Activated CD4-positive, alpha-beta memory T cell treated with anti-CD3 and anti-CD28 coated beads for 36 hours (primary cell): ENCODE measurements at places on chromosomes 6 and 20. TPM values are rescaled to one million over a fixed set of nuclear protein-coding genes. Genes with fewer than 3 reads are reported as not detected.
A peak's percentile ranks its signal among the peaks of the same experiment; 100 is the strongest.

IYD gene
- not detected for total RNA-seq

CLIC5 gene
- 8.0 TPM for total RNA-seq

GRCh38 chr6:146090474-146090873, 61.6 kb downstream of the GRM1 start:
- H3K4me1 ChIP-seq = no peaks in the 10 kb centered on the region
- H3K27ac ChIP-seq = no peak overlapping the region
- no peaks in the 10 kb centered on the region for H3K27me3 ChIP-seq
- no peak for DNase-seq
- H3K4me3 ChIP-seq = no peak overlapping the region
- no peaks in the 10 kb centered on the region for H3K36me3 ChIP-seq

GRCh38 chr6:101640131-101640530, 246.6 kb downstream of the GRIK2 start:
- no peak overlapping the region for H3K4me3 ChIP-seq
- H3K27ac ChIP-seq = no peak overlapping the region
- no peak for DNase-seq
- no peaks in the 10 kb centered on the region for H3K36me3 ChIP-seq

DNA sequence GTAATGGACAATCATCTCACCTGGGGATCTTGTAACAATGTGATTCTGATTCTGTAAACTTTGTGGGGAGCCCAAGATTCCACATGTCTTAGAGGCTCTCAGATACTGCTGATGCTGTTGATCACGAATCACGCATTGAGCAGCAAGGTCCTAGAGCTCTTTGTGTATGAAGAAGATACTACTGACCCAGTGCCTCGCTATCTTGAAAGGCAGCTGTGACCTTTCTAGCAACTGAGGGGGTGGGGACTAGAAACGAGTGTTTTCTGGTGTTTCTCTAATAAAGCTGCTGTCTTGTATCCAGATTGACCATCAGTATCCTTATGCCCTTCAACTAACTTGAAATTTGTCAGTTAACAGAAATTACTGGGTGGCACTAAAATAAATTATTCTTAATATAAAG, 142.9 kb downstream of the MTHFD1L start:
- H3K27ac ChIP-seq = no peak overlapping the region
- H3K36me3 ChIP-seq = peaks cover 16% of the 10 kb centered on the region
- no peak overlapping the region for H3K4me3 ChIP-seq
- H3K4me1 ChIP-seq = peaks cover 12% of the 10 kb centered on the region

DNA sequence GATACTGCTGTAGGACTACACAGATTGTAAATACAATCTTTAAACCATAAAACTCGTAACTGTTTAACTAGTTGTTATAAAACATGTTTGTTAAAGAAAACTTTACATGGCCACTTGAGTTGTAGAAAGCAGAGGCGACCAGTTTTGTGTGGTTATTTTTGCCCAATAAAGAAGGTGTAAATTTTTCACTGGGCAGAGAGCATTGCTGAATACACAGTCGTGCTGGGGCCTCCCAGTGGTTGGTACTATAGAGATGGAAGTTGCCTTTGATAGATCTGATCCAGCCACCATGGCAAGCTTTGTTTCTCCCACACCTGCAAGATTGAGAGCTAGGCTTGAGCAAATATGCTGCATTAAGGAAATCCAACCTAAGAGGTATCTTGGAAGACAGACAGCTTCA, 34.0 kb upstream of the YWHAB start:
- H3K4me3 ChIP-seq = no peak overlapping the region
- H3K4me1 ChIP-seq = no peaks in the 10 kb centered on the region
- DNase-seq = no peak
- peaks cover 2% of the 10 kb centered on the region for H3K27me3 ChIP-seq
- no peak overlapping the region for H3K27ac ChIP-seq
- H3K36me3 ChIP-seq = no peaks in the 10 kb centered on the region

TCF15 gene
- not detected for total RNA-seq

DNA sequence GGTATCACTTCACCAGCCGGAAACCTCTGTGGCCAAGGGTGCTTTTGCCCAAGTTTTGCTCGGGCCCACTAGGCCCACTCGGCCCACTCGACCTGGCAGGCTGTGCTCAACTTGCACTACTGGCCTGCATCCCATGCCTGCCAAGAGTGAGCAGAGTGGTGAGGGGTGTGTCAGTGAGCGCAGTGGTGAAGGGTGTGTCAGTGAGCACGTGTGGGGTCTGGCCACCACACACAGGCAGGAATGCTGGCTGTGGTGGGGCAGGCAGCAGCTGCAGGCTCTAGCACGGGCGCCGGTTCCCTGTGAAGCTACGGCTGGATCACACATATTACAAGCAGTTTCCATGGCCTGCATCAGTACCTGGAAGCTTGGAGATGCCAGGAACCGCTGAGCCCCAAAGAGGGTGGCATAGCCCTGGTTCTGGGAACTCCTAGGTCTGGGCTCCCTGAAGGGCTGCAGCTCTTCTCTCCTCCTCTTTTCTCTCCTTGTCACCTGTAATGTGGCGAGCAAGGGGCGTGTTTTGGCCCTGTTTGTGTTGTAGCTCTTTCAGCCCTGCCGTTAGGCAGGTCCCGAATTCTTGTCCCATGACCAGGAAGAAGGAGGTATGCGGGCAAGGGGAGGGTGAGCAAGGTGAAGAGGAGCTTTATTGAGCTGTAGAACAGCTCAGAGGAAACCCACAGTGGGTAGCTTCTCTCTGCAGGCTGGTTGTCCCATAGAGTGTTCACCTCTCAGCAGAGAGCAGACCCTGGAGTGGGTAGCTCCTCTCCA, 51.0 kb upstream of the CLDN20 start:
- peaks cover 1% of the 10 kb centered on the region for H3K27me3 ChIP-seq
- H3K27ac ChIP-seq = no peak overlapping the region
- no peak overlapping the region for H3K4me3 ChIP-seq
- DNase-seq = no peak

FGD2 gene
- 0.52 TPM for total RNA-seq

- no peak overlapping the region for H3K27ac ChIP-seq
- peaks cover 20% of the 10 kb centered on the region for H3K36me3 ChIP-seq
- no peak for DNase-seq
- H3K4me1 ChIP-seq = no peaks in the 10 kb centered on the region
- no peak overlapping the region for H3K4me3 ChIP-seq
- no peaks in the 10 kb centered on the region for H3K27me3 ChIP-seq
Measured at GRCh38 chr6:1749041-1749440, 139.3 kb downstream of the FOXC1 start.

DNA sequence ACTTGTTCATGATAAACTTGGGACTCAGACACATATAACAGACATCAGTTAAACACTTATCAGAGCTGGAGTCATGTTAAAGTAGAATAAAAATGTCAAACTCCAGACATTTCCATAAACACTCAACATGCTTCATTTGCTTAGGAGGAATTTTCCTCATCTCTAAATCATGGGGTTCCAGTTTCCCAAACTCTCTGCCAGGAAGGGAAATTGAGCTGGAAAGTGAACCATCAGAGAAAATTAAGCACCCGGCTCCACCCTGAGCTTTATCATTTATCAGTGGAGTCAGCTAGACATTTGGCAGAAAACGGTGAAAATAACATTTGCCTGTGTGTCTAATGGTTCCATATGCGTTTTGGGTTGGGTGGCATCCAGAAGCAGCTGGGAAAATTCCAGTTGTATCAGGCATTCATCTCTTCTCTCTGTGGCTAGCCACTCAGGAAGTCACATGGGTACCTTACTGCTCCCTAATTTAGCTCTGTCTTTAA, 25.3 kb upstream of the ZNFX1 start:
- H3K27me3 ChIP-seq = no peaks in the 10 kb centered on the region
- no peak for DNase-seq
- H3K36me3 ChIP-seq = peaks cover 2% of the 10 kb centered on the region
- peaks cover 17% of the 10 kb centered on the region for H3K4me1 ChIP-seq
- H3K27ac ChIP-seq = no peak overlapping the region
- no peak overlapping the region for H3K4me3 ChIP-seq

GRCh38 chr6:31734247-31734820, 2.0 kb downstream of the CLIC1 start:
- DNase-seq = no peak
- peak overlapping the region; percentile 98 for H3K4me3 ChIP-seq
- H3K36me3 ChIP-seq = peaks cover 49% of the 10 kb centered on the region
- peak overlapping the region; percentile 88 for H3K27ac ChIP-seq
- H3K4me1 ChIP-seq = peaks cover 64% of the 10 kb centered on the region
- no peaks in the 10 kb centered on the region for H3K27me3 ChIP-seq

DDX39B gene
- 538 TPM for total RNA-seq

GGTLC1 gene
- total RNA-seq = not detected

- peaks cover 2% of the 10 kb centered on the region for H3K27me3 ChIP-seq
- peaks cover 9% of the 10 kb centered on the region for H3K4me1 ChIP-seq
- no peak overlapping the region for H3K4me3 ChIP-seq
- no peak for DNase-seq
- no peaks in the 10 kb centered on the region for H3K36me3 ChIP-seq
- no peak overlapping the region for H3K27ac ChIP-seq
Measured at GRCh38 chr6:154297721-154298120, 58.9 kb downstream of the IPCEF1 start.

- H3K4me1 ChIP-seq = no peaks in the 10 kb centered on the region
- H3K27me3 ChIP-seq = peaks cover 5% of the 10 kb centered on the region
- H3K27ac ChIP-seq = no peak overlapping the region
- H3K4me3 ChIP-seq = no peak overlapping the region
- DNase-seq = no peak
Measured at GRCh38 chr20:37945091-37945547, 42.2 kb downstream of the VSTM2L start.

GRCh38 chr6:37491171-37491829, 8.4 kb downstream of the CCDC167 start:
- H3K36me3 ChIP-seq = peaks cover 12% of the 10 kb centered on the region
- no peaks in the 10 kb centered on the region for H3K27me3 ChIP-seq
- H3K4me3 ChIP-seq = no peak overlapping the region
- H3K27ac ChIP-seq = peak overlapping the region; percentile 76

DNA sequence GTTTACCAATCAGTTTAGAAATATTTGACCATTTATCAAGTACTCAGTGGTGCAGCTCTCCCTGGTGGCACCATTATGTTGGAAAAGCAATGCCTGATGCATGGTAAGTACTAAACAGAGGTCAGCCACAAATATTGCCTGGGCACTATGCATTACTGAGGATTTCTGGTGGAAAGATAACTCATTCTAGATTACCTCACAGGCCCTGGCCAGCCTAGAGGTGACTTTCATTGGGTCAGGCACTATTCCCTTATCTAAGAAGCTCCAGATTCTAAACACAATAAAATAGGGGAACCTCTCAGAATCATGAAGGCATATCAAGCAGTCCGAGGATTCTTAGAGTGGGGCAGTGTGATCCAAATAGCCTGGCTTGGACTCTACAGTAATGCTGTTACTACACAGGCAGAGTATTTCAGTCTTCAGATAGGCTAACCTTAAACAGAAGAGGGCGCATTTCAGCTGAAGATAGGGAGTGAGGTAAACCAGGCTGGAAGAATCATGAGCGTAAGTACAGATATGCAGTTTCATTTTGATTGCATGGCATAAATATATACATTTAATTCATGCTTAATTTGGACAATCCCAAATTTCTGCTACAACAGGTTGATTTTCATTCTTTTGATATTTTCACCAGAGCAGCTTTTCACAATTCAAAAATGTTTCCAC, 12.1 kb downstream of the LGSN start:
- no peak overlapping the region for H3K27ac ChIP-seq
- no peak for DNase-seq
- H3K4me3 ChIP-seq = no peak overlapping the region
- H3K36me3 ChIP-seq = no peaks in the 10 kb centered on the region
- H3K27me3 ChIP-seq = no peaks in the 10 kb centered on the region

- H3K4me1 ChIP-seq = peaks cover 38% of the 10 kb centered on the region
- peak overlapping the region; percentile 85 for H3K27ac ChIP-seq
- no peaks in the 10 kb centered on the region for H3K36me3 ChIP-seq
Measured at GRCh38 chr6:14277405-14277930, 159.9 kb downstream of the CD83 start.

GRCh38 chr20:41861772-41862422, 243.7 kb upstream of the CHD6 start:
- no peak for DNase-seq
- H3K27ac ChIP-seq = no peak overlapping the region
- no peak overlapping the region for H3K4me3 ChIP-seq
- peaks cover 6% of the 10 kb centered on the region for H3K27me3 ChIP-seq

- H3K27ac ChIP-seq = no peak overlapping the region
- peaks cover 1% of the 10 kb centered on the region for H3K36me3 ChIP-seq
- peaks cover 14% of the 10 kb centered on the region for H3K4me1 ChIP-seq
- peaks cover 6% of the 10 kb centered on the region for H3K27me3 ChIP-seq
Measured at GRCh38 chr6:37702314-37702713, 4.6 kb upstream of the MDGA1 start.

DNA sequence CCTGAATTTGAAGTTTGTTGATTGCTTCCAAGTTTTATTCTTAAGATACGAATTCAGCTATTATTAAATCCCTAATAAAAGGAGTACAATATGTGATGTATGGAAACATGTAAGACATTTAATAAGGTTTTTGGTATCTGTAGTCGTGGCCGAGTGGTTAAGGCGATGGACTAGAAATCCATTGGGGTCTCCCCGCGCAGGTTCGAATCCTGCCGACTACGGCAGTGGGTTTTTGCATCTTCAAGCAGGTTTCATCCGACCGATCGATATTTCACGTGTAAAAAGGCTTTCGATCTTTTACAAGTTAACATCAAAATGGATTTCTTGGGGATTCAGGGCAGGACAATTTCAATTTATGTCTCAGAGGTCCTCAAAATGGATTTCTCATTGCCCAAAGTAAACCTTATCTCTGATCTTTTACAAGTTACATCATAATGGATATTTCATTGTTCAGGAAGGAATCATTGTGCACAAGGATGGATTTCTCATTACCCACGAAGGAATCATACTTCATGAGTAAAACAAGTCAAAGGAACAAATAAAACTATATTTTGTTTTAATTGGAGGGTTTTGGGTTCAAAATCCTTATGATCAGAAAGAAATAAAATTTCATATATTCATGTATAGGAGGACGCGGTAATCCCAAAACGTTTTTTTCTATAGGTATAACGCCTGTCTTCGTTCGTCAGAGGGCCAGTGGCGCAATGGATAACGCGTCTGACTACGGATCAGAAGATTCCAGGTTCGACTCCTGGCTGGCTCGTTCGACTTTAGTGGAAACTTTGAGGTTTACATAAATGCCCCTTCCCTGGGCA, 37.3 kb upstream of the BTN3A2 start:
- peak overlapping the region; percentile 59 for H3K27ac ChIP-seq
- H3K27me3 ChIP-seq = peaks cover 41% of the 10 kb centered on the region
- peak; percentile 81 for DNase-seq
- H3K36me3 ChIP-seq = peaks cover 13% of the 10 kb centered on the region
- peak overlapping the region; percentile 73 for H3K4me3 ChIP-seq
- H3K4me1 ChIP-seq = peaks cover 47% of the 10 kb centered on the region
